ENCODE measurements at places on chromosomes 7 and 10. TPM values are rescaled to one million over a fixed set of nuclear protein-coding genes. Genes with fewer than 3 reads are reported as not detected.

FAM131B gene
- 0.97 TPM for total RNA-seq

NEUROG3 gene
- not detected for total RNA-seq

SLC18A3 gene
- total RNA-seq, result 1.3 TPM

TWIST1 gene
- 13.5 TPM for total RNA-seq

TMEM273 gene
- total RNA-seq, result not detected

CPEB3 gene
- total RNA-seq, result 0.65 TPM

GPR37 gene
- total RNA-seq, result 0.36 TPM
